ENCODE measurements at places on chromosomes 2 and 18. TPM values are rescaled to one million over a fixed set of nuclear protein-coding genes. Genes with fewer than 3 reads are reported as not detected.

Gene UCN
- 1.3 TPM for polyA plus RNA-seq

GRCh38 chr18:54787616-54788015 lies 40.7 kb upstream of the RAB27B start:
- DNase-seq = no peak

GRCh38 chr2:223526106-223526505 lies 76.1 kb downstream of the SCG2 start:
- no peak for DNase-seq

- no peak for DNase-seq
Measured at GRCh38 chr2:57614988-57615387, 431.6 kb upstream of the VRK2 start.

- no peak for DNase-seq
Measured at GRCh38 chr2:95072424-95072823, 46.9 kb downstream of the MAL start.

DNA sequence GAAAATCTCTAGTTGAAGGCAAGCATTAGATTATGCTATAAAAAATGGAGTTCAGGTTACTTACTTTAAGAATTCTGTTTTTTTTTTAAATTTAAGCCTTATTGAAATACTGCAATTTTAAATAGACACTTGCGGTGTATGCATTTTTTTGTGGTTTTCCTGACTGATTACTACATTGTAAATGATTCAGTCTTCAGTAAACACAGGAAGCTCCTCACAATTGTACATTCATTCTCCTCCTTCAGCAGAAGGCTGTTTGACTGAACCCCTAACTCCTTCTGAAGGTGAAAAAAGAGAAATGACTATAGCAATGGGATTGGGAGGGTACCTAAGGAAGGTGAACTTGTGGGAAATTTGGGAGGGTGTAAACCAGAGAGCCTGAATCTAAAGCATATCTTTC lies 136.1 kb downstream of the GCA start:
- no peak for DNase-seq

GRCh38 chr2:189543367-189543766 lies 37.2 kb downstream of the SLC40A1 start:
- no peak for DNase-seq

GRCh38 chr2:28981016-28981441 lies at the start of gene TOGARAM2:
Gene TOGARAM2, plus strand, starts transcription at chr2:28981298. Its CDS starts 13,537 bp downstream, at chr2:28994835.
- DNase-seq = no peak

DNA sequence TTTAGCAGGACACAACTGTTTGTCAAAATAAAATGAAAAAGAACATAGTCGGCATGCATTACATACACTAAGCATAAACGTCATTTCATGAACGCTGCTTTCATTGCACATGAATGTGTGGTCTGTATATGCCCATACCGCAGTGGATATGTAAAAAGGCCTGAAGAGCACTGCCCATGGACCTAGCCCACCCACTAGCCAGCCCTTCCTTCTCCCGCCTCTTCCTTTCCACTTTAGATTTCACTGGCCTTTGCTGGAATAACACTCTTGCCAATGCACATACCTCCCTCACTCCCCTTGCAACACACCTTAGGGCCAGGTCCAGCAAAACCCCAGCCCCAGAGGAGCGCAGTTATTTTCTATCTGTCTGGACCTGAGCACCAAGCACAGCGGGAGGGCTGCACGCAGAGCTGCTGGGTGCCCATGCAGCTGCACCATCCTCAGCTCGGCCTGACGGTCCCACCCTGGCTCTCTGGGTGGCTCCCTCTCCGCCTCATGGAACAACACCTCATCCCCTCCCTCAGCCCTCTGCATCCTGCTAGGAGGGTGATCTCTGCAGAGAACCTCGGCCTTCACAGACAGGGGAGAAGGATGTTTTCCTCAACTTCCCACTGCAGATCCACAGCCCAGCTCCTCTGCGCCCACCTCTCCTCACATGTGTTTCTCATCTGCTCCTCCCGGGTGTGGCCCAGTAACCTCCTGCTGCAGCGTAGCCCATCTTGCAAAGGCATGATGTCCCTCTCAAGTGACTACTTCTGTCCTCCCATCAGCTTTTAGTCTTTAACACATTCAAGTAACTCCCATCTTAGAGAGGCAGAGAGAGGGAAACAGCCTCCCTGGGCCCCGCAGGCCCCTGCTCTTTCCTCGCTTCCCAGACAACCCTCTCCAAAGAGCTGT lies 72.7 kb downstream of the FBXO15 start:
- no peak for DNase-seq

GRCh38 chr2:239186516-239187357 lies 214.1 kb downstream of the HDAC4 start:
- no peak for DNase-seq
